SJSA1 (cell line): ENCODE measurements at places on chromosomes 12 and 14. TPM values are rescaled to one million over a fixed set of nuclear protein-coding genes. Genes with fewer than 3 reads are reported as not detected.
A peak's percentile ranks its signal among the peaks of the same experiment; 100 is the strongest.

DNA sequence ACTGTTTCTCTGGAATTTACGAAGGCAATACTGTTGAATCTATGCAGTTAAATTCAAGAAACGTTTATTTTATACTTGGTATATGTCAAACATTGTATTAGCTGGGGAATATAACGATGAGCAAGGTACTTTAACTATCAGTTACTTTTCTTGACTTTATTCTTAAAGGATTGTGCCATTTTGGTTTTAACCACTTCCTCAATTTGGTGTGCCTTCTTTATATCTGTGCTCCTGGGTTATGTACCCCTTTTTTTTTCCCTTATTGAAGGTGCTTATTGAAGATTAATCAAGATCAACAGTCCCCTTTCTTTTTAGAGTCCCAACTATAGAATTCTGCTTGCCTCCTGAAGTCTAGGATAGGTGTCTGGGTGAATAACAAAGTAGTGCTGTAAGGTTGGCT, 5.8 kb downstream of the RAB21 start:
- H3K36me3 ChIP-seq, result peaks cover 50% of the 10 kb centered on the region
- DNase-seq, result no peak
- H3K4me3 ChIP-seq, result no peak overlapping the region
- no peaks in the 10 kb centered on the region for H3K27me3 ChIP-seq

- H3K36me3 ChIP-seq, result no peaks in the 10 kb centered on the region
- H3K4me3 ChIP-seq, result no peak overlapping the region
- DNase-seq, result peak; percentile 36
- no peaks in the 10 kb centered on the region for H3K27me3 ChIP-seq
Observed at GRCh38 chr14:92540472-92541048, 27.0 kb downstream of the RIN3 start.

- H3K27ac ChIP-seq, result no peak overlapping the region
- no peak for DNase-seq
- no peaks in the 10 kb centered on the region for H3K36me3 ChIP-seq
- no peaks in the 10 kb centered on the region for H3K27me3 ChIP-seq
- H3K4me3 ChIP-seq, result no peak overlapping the region
Observed at GRCh38 chr14:93775744-93776143, 12.5 kb downstream of the PRIMA1 start.

DNA sequence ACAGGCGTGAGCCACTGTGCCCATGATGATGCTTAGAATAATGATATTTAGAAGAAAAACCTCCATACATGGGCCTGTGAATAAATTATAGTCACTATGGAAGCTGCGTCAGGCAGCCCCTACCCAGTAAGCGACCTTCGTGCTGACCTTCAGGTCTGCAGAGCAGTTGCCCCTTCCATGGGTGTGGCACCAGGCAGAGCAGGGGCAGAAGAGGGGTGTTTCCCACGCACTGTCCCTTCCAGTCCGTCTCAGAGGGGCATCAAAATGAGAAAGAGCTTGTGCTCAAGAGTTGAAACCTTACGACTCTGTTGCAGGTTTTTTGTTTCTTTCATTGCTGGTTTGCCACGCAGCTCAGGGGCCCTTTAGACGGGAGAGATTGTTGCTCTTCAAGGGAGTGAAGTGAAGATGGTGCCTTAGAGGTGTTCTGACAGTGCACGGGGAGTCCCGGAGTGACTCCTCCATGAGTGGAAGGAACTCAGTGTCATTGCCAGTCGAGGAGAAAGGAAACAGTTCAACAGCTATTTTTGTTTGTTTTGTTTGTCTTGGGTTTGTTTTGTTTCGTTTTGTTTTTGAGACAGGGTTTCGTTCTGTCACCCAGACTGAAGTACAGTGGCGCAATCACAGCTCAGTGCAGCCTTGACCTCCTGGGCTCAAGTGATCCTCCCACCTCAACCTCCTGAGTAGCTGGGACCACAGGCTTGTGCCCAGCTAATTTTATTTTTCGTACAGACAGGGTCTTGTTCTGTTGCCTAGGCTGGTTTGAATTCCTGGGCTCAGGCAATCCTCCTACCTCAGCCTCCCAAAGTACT, 13.9 kb downstream of the CKB start:
- no peaks in the 10 kb centered on the region for H3K27me3 ChIP-seq
- H3K36me3 ChIP-seq, result peaks cover 37% of the 10 kb centered on the region
- H3K4me1 ChIP-seq, result no peaks in the 10 kb centered on the region
- H3K27ac ChIP-seq, result no peak overlapping the region
- DNase-seq, result no peak
- H3K4me3 ChIP-seq, result no peak overlapping the region

CD63 gene
- total RNA-seq, result 1,021 and 1,450 TPM in 2 replicates

OTOGL gene
- total RNA-seq, result 0.08 and 0.50 TPM in 2 replicates

PTPRB gene
- 3.0 and 4.5 TPM in 2 replicates for total RNA-seq
